Stromal cell of bone marrow (primary cell): ENCODE measurements at places on chromosomes 1 and 21.
A peak's percentile ranks its signal among the peaks of the same experiment; 100 is the strongest.

GRCh38 chr1:13929313-13929712 lies 229.3 kb downstream of the PRDM2 start:
- no peak for DNase-seq

DNA sequence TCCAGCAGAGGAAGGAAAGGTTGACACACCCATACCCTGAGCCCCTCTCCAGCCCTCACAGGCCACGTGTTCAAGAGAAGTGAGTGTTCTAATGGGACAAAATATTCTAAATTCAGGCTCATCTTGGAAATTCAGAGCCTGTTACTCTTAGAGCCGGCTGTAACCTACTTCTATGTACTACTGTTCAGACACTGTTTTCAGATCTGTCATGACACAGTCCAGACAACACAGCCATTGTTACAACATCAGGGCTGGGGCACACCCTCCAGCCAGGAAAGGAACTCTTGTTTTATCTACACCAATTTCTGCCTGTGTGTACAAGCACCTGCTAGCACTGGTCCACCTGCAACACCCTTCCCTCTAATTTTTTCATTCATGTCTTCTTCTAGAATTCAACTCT lies 145.4 kb upstream of the C8B start:
- no peak for DNase-seq

- no peak for DNase-seq
Measured at GRCh38 chr1:30413111-30413440, 310.3 kb downstream of the MATN1 start.

DNA sequence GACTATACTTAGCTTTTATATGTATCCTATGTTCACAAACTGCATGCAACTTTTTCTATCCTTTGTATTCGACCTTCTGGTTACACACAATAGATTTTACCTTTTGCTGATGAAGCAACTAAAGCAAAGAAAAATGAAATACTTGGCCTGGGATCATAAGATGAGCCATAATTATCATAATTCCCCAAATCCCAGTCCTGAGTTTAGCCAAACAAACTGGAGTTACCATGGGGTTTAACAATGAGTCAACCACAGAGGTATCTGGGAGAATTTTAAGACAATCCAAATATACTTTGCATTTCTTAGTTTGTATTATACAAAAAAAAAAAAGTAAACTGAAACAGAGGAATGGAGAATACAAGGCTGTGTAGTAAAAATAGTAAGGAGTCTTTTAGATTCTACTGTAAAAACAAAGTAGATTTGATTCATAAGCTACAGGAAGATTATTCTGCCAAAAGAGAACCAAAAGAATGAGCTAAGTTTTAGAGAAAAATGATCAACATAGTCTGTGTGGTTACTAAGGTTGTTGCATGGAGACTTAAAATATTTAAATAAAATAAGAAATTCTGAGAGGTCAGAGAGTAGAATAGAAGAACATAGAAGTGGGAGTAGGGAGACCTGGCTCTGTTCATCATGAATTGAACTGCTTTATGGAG lies 60.4 kb upstream of the GORAB start:
- DNase-seq, result peak; percentile 86

- DNase-seq, result no peak
Measured at GRCh38 chr1:56877973-56878372, 23.4 kb downstream of the C8A start.
